ENCODE measurements at places on chromosomes 6 and 20.

DNA sequence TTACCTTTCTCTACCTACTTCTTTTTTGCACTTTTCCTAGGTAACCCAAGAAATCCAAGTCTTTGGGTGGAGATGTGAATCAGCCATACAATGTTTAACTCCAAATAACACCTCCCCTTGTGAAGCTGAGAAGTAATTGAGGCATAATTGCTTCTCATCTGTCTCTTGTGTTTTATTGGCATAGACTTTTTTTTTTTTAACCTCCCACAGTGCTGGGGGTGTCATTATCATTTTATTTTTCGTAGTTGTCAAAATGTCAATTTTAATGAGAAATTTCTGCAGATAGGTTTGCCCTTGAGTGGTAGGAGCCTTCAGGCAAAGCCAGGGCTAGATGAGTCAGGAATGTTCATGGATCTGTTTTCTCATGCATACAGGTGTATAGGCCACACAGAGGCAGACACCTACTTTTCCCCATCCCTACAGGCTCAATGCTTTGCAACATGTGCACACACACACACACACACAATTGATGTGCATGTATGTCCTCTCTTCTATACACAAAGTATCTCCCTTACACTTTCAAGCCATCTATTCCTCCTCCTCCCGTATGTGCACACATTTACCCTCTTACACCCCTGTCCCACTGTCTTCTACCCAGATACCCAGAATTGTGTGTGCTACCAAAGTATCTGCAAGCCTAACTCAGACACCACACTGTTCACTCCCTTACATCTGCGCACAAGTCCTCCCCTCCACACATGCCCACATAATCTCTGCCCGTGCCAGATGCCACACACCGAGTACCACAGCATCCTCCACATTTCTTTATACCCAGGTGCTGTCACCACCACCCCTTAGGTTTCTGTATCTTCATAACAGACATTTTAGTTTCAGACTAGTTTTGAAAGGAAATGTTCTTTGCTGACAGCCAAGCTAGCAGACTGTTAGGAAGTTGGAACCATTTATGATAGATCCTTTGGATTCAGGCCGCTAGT is 22.0 kb downstream of the RALY start:
- DNase-seq = no peak

DNA sequence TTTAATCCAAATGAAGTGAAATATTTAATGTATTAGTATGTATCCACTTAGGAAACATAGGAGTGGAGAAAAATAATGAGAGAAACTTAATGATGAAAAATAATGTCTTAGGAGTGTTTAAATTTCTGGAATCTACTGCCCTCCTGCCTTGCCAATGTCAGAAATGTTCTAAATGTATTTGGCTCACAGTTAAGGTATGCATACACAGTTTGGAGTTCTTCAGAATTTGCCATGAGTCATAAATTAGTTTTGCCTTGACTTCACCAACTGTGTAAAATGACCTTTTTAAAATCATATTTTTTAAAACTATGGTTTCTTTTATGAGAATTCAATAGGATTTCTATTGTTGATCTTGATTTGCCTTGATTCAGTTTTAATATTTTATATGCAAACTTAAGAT is 191.7 kb upstream of the HSF2 start:
- no peak for DNase-seq

GRCh38 chr6:118061666-118062065 is 154.6 kb downstream of the SLC35F1 start:
- DNase-seq = no peak

GRCh38 chr20:25045343-25045712 is 12.6 kb downstream of the ACSS1 start:
- no peak for DNase-seq

- DNase-seq = no peak
Measured at GRCh38 chr6:21748343-21749056, 154.9 kb downstream of the SOX4 start.

DNA sequence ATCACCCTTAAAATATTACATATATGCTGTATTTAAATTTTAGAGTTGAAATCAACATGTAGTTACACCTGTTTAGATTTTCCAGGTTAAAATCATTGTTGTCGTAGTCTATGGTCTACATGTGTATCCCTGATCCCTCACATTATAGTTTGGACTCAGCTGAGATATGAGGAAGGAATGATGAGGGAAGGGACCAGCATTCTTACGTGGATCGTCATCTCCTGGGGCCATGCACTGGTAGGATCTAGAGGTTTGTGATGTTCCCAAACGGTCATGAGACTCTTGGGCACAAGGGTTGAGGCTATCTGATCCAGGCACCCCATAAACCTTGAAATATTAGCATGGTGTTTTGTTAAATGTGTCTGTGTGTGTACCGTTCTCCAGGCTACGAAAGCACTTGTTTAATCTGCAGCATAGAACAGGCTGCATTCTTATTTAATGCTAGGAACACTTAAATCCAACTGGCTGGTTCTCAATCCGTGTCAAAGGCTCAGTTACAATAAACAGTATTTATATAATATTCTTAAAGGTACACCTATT is 55.4 kb downstream of the IPCEF1 start:
- no peak for DNase-seq

DNA sequence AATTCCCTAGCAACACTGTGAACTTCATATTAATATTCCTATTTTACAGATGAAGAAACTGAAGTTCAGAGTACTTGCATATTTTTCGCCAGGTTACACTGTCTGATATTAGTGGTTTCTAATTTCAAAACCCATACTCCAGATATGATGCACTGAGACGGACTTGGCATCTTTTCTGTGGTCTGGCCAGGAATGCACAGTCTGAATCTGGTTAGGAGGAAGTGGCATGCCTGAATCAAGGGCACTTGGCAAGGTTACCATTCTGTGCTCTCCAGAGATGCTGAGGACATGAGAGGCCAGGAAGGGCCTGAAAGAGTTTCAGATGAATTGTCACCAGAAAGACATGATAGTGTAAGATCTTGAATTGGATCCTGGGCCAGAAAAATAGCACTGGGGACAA is 150.1 kb downstream of the HAO1 start:
- no peak for DNase-seq

DNA sequence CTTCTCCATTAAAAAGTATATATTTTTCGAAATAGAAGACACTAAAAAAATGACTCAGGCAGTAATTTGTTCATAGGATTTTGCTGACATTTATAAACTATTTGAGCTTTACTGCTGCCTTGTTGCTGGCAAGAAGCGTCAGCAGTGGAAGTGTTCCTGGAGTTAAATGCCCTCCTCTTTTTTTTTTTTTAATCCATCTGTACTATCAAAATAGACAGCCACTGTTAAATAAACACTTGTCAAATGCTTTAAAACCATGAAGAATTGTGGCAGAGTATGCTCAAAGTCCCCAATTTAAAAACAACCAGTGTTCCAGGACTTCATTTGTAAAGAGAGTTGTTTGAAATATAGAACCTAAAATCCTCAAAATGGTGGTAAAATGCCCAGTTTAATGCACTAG is 253.8 kb downstream of the NKAIN2 start:
- no peak for DNase-seq

DNA sequence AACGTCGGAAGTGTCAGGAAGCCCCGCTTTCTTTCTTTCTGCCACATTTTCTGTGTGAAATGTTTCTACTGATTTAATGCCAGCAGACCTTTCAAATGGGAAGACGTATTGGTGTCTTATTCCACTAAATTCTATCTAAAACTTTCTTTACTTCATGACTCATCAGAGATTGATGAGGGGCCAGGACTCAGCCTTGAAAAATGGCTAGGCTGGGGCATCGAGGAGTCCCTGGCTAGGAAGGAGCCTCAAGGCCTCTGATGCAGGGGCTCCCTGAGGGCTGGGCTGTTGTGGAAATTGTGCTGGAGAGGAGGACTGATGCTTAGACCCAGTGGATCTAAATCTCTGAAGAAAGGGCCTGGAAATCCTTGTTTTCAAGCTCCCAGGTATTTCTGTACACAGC is 192.8 kb upstream of the PDE10A start:
- no peak for DNase-seq

DNA sequence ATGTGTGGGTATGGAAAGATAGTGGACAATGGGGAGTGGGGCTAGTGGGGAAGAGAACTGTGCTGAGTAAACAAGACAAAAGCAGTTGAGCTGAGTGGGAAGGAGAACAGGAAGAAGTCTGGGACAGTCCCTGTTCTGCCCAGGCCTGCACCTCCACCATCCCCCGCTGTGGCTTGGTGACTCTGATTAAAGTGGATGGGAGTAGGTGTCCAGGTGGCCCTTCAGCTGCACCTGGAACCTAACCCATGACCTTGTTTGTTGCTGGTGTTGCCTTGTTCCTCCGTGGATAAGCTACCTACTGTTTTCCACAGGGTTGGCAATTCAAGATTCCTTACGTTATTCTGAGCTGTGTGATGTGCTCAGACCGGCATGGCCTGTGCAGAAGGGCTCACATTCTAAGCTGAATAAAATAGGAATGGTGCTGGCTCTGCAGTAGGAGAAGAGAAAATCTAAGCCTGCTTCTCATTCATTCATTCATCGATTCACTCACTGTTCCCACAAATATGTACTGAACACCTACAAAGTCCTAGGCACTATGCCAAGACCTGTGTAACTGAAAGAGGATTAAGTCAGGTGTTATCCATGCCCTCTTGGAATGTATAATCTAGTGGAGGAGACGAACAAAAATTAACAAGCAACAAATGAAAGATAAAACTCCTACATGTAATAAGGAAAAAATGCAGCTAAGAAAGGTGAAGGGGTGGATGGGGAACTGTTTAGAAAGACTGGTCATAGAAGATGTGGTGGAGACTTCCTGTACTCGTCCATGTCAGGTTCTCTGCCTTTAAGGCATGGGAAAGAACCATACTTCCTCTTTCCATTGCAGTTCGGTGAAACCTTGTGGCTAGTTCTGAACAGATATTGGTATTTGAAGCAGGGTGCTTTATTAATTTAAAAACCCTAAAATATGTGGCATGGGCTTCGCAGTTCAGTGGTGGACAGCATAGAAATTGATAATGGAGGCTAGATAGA is 10.1 kb upstream of the CALHM6 start:
- DNase-seq = no peak

GRCh38 chr6:112298021-112298745 is 43.8 kb upstream of the LAMA4 start:
- no peak for DNase-seq

- DNase-seq = no peak
Measured at GRCh38 chr6:50826037-50826761, 7.5 kb downstream of the TFAP2B start.

GRCh38 chr6:109466212-109466923 is 10.8 kb upstream of the MICAL1 start:
- DNase-seq = no peak

GRCh38 chr6:97049253-97050011 is 124.9 kb downstream of the KLHL32 start:
- no peak for DNase-seq

GRCh38 chr20:33359399-33360261 is 41.7 kb downstream of the CDK5RAP1 start:
- no peak for DNase-seq

DNA sequence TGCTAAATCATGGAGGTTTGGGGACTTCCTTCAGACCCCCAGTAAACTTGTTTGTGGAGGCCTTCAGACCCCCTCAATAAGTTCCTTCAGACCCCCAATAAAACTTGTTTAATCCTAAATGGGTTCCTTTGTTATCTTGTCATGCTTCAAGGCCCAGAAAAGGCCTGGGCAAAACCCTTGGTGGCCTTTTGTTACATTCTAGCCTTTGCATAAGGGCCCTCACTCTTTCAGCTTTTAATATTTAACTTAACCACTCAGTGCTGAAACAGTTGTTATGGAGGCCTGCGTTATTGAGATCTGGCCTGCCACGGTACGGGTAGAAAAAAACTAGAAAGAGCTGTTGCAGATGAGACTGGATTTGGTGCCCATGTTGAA is 4.3 kb upstream of the DYNLRB1 start:
- no peak for DNase-seq

GRCh38 chr6:96683819-96684528 is 121.0 kb downstream of the FHL5 start:
- no peak for DNase-seq

DNA sequence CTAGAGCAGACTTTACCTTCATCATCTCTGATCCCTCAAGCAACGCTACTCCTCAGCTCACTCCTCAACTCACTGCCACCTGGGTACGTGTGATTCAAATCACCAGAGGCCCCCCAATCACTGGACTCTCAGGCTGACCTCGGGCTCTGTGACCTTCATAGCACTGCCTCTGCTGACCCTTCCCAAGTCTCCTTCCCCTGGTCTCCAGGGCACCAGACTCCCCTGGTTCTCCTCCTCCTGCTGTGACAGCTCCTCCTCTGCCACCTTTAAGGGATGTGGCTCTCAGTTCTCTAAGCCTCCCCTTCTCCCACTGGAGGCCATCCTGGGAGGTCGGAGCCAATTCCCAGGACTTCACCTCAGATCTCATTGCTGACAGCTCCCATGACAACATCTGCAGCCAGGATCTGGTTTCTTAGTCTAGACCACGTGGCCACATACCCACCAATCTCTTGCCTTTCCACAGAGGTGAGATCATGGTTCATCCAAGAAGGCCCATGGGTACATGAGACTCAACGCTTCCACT is 90.4 kb downstream of the NFATC2 start:
- DNase-seq = no peak

- DNase-seq = no peak
Measured at GRCh38 chr20:24806705-24807676, 142.1 kb upstream of the CST7 start.

- DNase-seq = peak; percentile 24
Measured at GRCh38 chr20:57883761-57884160, 173.9 kb upstream of the PMEPA1 start.

DNA sequence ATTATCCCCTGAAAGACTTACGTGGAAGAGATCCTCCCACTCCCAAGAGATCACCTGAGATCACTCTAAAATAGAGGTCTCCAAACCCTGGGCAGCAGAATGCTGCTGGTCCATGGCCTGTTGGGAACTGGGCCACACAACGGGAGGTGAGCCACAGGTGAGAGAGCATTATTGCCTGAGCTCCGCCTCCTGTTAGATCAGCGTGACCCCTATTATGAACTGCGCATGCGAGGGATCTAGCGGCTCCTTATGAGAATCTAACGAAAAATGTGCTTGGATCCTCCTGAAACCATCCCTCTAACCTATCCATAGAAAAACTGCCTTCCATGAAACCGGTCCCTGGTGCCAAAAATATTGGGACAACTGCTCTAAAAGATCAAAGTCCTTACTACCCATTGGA is 1057.4 kb downstream of the EPHA7 start:
- DNase-seq = no peak

GRCh38 chr6:47044397-47044796 is 2.3 kb upstream of the ADGRF1 start:
- DNase-seq = no peak

DNA sequence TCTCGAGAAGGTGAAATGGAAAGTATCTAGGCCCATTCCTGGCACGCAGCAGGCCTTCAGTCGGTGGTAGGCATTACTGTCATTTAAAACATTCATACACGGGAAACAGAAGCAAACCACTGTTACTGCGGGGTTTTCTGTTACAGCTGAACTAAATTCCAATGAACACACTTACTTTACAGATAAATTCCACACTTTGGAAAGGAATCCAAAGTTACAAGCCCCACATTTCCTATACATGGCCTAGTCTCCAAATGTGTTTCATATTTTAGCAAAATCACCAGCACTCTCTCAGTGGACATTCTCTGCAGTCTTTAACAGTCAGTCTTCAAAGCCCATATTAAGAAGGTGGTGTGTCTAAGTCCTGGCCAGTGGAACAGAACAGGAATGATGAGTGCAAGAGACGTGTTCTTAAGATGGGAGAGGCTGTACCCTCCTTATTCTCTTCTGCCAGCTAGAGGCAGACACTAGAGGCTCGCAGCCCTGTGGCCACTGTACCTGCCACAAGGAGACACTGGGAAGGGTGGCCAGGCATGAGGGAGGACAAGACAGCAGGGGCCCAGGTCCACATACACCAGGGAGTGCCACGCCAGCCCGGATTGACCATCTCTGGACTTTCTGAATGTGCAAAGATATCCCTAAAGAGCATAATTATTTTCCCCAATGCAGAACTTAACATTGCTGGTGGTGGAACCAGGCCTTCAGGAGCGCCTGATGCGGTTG is 76.4 kb downstream of the CDC5L start:
- no peak for DNase-seq

Data from ascending aorta (tissue), 2 donors.